ENCODE measurements at places on chromosomes 7 and 10.
A peak's percentile ranks its signal among the peaks of the same experiment; 100 is the strongest.

- DNase-seq: no peak
- no peak overlapping the region for H3K27ac ChIP-seq
These were observed 128.8 kb downstream of the PPP1R3A start for GRCh38 chr7:113790025-113790424.

GRCh38 chr7:84100866-84101265 is 93.7 kb downstream of the SEMA3A start:
- no peaks in the 10 kb centered on the region for H3K27me3 ChIP-seq
- no peak overlapping the region for H3K27ac ChIP-seq
- no peaks in the 10 kb centered on the region for H3K36me3 ChIP-seq

DNA sequence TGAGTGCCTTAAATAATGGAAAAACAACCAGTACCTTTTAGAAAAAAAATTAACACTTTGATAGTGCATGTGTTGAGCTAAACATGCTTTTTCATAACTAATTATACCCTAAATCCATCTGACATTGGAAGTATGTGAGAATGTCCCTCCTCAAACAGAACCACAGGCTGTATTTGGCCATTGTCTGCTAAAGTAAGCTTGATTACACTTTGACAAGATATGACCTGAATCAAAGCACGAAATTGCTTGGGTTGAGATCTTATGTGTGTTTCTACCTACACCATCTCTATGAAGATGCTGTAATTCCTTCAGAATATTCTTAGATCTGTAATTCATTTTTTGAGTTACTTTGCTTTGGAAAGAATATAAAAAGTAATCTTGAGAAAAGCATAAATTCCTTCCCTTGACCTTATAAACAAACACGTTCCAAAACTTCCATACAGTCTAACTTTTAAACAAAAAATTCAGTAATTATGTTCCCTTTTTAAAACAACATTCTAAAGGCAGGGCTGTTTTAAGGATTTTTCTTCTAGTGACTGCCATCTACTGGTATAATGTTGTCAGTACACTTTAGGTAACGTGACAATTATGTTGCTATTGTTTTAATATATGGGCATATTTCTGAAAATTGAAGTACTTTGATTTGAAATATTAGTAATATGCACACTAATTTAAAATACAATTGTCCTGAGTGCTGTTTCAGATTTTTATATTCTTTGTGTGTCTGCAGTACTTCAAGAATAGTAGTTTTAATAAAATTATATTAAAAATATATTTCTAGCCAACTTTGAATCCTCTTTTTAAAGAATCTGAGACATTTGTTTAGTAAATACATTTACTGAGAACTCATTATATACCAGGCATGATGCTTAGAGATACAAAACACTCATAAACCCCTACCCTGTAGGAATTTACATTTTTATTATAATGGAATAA is 20.9 kb downstream of the CD36 start:
- no peaks in the 10 kb centered on the region for H3K4me1 ChIP-seq
- no peaks in the 10 kb centered on the region for H3K27me3 ChIP-seq
- H3K36me3 ChIP-seq: no peaks in the 10 kb centered on the region
- DNase-seq: no peak

- peaks cover 82% of the 10 kb centered on the region for H3K4me1 ChIP-seq
- peak overlapping the region; percentile 60 for H3K4me3 ChIP-seq
- DNase-seq: peak; percentile 71
- peaks cover 18% of the 10 kb centered on the region for H3K36me3 ChIP-seq
These were observed 115.0 kb downstream of the FAM107B start for GRCh38 chr10:14659626-14660196.

GRCh38 chr7:108012499-108013430 is 9.8 kb upstream of the LAMB1 start:
- H3K36me3 ChIP-seq: no peaks in the 10 kb centered on the region
- peaks cover 4% of the 10 kb centered on the region for H3K4me1 ChIP-seq
- H3K27ac ChIP-seq: no peak overlapping the region
- no peak for DNase-seq
- H3K4me3 ChIP-seq: no peak overlapping the region
- H3K27me3 ChIP-seq: peaks cover 11% of the 10 kb centered on the region

DNA sequence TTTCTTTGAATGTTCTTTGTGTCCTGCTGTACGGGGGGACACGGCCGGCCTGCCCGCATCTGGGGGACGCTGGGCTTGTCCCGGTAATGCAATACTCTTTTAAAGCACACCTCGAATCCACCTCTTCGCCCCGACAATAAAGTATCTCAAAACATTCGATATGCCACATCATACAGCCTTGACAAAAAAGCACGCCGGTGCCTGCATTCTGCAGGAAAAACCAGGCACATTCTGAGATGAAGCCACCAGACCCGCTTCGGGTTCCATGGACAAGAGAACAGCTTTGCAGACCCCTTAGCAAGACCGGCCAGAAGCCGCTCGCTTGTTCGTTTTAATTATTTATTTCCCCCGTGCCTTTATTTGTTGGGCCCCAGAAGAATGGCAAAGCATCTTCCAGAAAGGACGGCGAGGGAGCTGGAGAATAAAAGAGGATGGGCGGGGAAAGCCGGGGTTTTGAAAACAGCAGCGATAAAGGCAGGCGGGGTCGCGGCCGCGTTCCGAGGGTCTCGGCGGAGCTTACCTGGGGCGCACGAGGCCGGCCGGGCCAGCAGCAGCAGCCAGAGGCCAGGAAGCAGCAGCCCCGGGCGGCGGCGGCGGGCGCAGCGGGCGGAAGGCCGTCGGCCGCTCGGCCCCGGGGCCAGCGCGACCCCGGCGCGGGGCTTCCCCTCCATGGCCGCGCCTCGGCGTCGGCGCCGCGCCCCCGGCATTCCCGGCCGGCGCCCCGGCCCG is 462 bp downstream of the KIAA1549 start:
- peaks cover 13% of the 10 kb centered on the region for H3K4me1 ChIP-seq
- H3K27ac ChIP-seq: no peak overlapping the region
- peak overlapping the region; percentile 75 for H3K4me3 ChIP-seq
- DNase-seq: peak; percentile 19

DNA sequence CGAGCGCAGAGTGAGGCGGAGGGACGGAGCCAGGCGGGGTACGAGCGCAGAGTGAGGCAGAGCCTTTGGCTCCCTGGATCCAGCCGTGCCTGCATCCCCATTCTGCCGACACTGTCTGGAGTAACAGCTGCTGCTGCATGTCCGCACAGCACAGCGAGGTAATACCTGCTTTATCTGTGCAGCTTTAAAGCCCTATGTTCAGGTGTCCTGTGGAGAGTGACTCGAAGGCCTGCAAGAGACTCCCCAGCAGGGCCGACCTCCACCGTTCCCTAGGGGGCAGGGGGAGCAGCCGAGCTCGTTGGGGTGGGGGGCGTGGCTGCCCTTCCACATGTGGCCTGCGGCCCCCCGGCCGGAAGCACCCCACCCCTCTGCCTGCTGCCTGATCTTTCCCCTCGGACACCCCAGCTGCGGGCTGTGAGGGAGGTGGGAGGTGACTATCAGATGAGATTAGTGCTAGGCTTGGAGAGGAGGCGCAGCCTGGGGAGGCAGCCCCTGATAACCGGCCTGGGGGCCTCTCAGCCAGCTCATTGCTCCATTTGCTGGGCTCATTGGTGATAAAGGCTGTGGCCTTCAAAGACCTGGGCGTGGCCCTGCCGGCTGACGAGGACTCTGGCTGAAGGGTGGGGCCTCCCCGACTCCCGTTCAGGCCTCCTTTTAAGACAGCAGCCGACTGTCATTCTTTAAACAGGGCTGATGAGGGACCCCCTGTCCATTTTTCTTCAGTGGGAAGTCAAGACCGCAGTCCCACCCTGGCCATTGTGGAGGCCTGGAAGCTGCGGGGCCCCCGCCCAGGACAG is 8.0 kb downstream of the VENTX start:
- H3K4me1 ChIP-seq: peaks cover 13% of the 10 kb centered on the region
- H3K27ac ChIP-seq: no peak overlapping the region
- H3K27me3 ChIP-seq: peaks cover 22% of the 10 kb centered on the region

GRCh38 chr10:86440874-86441843 is 74.6 kb upstream of the GRID1 start:
- peaks cover 66% of the 10 kb centered on the region for H3K36me3 ChIP-seq
- H3K27ac ChIP-seq: peak overlapping the region; percentile 79
- peaks cover 28% of the 10 kb centered on the region for H3K4me1 ChIP-seq
- H3K27me3 ChIP-seq: no peaks in the 10 kb centered on the region

GRCh38 chr10:72328829-72329204 is 25.9 kb downstream of the DNAJB12 start:
- H3K27ac ChIP-seq: peak overlapping the region; percentile 97
- DNase-seq: peak; percentile 81
- H3K4me1 ChIP-seq: peaks cover 71% of the 10 kb centered on the region
- peaks cover 37% of the 10 kb centered on the region for H3K36me3 ChIP-seq
- H3K27me3 ChIP-seq: no peaks in the 10 kb centered on the region

DNA sequence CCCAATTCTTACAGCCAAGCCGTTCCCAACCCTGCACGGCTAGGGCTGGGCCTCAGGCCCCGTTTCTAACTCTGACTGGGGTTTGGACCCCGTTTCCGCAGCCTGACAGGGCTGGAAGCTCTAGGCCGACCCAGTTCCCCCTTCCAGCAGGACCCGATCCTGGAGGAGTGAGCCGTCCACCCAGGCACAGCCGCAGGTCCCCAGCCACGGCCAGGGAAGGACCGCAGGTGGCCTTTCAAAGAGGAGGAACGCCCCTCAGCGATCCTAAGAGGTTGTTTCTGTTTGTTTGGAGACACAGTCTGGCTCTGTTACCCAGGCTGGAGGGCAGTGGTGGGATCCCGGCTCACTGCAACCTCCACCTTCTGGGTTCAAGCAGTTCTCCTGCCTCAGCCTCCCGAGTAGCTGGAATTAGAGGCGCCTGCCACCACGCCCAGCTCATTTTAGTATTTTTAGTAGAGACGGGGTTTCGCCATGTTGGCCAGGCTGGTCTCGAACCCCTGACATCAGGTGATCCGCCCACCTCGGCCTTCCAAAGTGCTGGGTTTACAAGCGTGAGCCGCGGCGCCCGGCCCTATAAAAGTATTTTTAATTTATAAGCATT is 778 bp upstream of the GET4 start:
- H3K27ac ChIP-seq: no peak overlapping the region

DNA sequence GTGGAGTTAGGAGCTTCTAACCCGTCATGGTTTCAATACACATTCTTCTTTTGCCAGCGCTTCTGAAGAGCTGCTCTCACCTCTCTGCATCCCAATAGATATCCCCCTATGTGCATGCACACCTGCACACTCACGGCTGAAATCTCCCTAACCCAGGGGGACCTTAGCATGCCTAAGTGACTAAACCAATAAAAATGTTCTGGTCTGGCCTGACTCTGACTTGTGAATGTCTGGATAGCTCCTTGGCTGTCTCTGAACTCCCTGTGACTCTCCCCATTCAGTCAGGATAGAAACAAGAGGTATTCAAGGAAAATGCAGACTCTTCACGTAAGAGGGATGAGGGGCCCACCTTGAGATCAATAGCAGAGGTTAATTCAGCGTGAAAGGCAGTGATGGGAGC is 22.4 kb downstream of the PRSS2 start:
- H3K4me1 ChIP-seq: peaks cover 37% of the 10 kb centered on the region
- H3K36me3 ChIP-seq: peaks cover 83% of the 10 kb centered on the region
- no peak for DNase-seq
- H3K27me3 ChIP-seq: no peaks in the 10 kb centered on the region
- H3K4me3 ChIP-seq: peak overlapping the region; percentile 99
- H3K27ac ChIP-seq: peak overlapping the region; percentile 99

DNA sequence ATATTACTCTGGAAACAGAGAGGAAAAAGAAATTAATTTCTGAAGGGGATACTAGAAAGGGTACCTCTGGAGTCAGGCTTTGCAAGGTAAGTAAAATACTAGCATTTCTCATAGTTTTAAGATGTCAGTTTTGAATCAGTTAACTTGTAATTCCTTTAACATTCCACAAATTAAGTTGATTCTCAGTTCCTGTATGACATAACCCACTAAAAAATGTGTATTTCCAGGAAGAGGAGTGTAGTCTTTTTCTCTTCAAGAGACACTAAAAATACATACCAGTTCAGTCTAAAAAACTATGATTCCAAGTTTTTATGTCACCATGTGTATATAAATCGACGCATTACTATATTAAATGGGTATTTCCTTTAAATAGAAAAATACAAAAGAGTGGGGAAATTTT is 113.2 kb downstream of the CDK6 start:
- peaks cover 55% of the 10 kb centered on the region for H3K4me1 ChIP-seq
- no peak overlapping the region for H3K27ac ChIP-seq
- peaks cover 75% of the 10 kb centered on the region for H3K36me3 ChIP-seq
- H3K27me3 ChIP-seq: no peaks in the 10 kb centered on the region

DNA sequence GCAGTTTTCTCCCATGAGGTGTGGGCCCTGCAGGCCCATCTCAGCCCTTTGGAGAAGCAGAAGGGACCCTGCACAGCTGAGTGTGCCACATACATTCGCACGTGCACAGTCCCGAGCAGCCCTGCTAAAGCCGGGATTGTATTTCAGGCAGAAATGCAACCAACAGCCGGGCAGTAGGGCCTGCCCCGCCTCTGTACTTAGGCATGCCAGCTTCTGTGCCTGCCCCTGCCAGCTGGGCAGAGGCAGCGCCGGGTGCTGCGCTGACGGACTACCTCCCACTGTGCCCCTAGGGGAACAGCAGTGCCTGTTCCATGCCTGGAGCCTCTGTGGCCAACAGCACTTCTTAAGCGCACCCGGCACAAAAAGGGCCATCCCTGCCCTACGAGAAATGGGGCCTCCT is 170.3 kb downstream of the NEURL1 start:
- H3K27ac ChIP-seq: no peak overlapping the region
- H3K36me3 ChIP-seq: no peaks in the 10 kb centered on the region
- H3K27me3 ChIP-seq: no peaks in the 10 kb centered on the region
- peaks cover 11% of the 10 kb centered on the region for H3K4me1 ChIP-seq

GRCh38 chr7:81789406-81790119 is 19.7 kb upstream of the HGF start:
- H3K4me1 ChIP-seq: no peaks in the 10 kb centered on the region
- no peaks in the 10 kb centered on the region for H3K27me3 ChIP-seq
- DNase-seq: no peak

- no peaks in the 10 kb centered on the region for H3K36me3 ChIP-seq
- no peak overlapping the region for H3K27ac ChIP-seq
- H3K4me3 ChIP-seq: no peak overlapping the region
- no peaks in the 10 kb centered on the region for H3K4me1 ChIP-seq
- peaks cover 4% of the 10 kb centered on the region for H3K27me3 ChIP-seq
- no peak for DNase-seq
These were observed 140.3 kb upstream of the LAMB4 start for GRCh38 chr7:108270385-108271015.

DNA sequence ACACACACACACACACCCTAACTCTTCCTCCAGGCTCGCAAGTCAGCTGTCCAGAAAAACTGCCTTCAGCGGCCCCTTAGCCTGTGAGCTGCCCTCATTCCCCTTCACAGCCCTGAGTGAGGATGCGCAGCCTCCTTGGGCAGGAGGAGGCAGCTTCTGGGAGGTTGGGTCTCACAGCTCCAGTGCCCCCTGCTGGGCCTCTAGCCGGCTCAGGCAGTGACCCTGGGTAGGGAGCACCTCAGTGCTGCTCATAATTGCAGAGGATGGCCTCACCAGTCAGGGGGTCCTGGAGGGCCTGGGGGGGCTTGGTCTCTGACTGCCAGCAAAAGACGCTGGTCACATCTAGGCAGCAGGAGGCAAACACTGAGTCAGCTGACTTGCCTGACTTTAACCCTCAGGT is 43.7 kb downstream of the ZNF273 start:
- H3K36me3 ChIP-seq: no peaks in the 10 kb centered on the region
- H3K27me3 ChIP-seq: peaks cover 34% of the 10 kb centered on the region
- no peak overlapping the region for H3K4me3 ChIP-seq
- no peak overlapping the region for H3K27ac ChIP-seq

GRCh38 chr7:43647673-43648472 is 65.0 kb downstream of the STK17A start:
- peak overlapping the region; percentile 98 for H3K27ac ChIP-seq
- DNase-seq: peak; percentile 77
- H3K4me1 ChIP-seq: peaks cover 95% of the 10 kb centered on the region
- H3K36me3 ChIP-seq: peaks cover 54% of the 10 kb centered on the region
- H3K27me3 ChIP-seq: no peaks in the 10 kb centered on the region
